Cardiac septum (tissue), 1 donor: ENCODE measurements at places on chromosomes 13 and 19.

- DNase-seq: no peak
These were observed 184.1 kb downstream of the HS6ST3 start for GRCh38 chr13:96274046-96274445.

DNA sequence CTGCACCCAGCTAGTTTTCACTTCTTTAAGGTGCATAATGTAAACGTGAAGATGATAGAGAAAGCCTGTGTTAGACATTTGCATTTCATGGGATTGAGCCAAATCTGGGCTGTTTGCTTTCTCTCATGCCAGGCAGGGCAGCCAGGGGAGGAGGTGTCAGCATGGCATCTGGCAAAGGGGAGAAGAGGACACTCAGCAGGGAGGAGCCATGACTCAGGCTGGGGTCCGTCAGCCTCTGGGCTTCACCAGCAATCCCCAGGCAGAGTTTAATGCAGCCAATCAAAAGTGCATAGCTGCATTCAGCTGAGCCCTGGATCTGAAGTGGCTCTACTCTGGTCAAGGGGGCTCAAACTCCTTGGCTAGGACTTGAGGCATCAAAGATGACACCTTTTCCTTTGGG, 23.5 kb downstream of the EBPL start:
- no peak for DNase-seq

GRCh38 chr13:33730147-33730546, 87.8 kb upstream of the RFC3 start:
- no peak for DNase-seq

DNA sequence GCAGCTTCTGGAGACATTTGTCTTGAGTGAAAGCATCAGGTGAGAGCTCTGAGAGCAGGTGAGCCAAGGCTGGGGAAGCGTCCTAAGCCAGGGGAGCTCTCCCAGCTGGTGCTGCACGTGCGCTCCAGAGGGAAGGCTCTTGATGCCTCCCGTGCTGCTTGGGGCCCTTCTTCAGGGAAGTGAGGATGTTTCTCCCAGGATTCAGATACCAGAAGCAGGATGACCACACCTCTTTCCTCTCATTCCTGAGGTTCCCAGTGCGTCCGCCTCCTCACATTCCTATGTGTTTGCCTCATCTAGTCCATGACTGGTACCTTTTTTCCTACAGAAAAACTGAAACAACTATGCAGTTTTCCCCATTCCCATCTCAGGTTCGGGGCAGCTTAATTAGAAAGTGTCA, 231.0 kb upstream of the IRS2 start:
- DNase-seq: no peak

GRCh38 chr19:29587518-29587986, 18.5 kb upstream of the POP4 start:
- DNase-seq: no peak

DNA sequence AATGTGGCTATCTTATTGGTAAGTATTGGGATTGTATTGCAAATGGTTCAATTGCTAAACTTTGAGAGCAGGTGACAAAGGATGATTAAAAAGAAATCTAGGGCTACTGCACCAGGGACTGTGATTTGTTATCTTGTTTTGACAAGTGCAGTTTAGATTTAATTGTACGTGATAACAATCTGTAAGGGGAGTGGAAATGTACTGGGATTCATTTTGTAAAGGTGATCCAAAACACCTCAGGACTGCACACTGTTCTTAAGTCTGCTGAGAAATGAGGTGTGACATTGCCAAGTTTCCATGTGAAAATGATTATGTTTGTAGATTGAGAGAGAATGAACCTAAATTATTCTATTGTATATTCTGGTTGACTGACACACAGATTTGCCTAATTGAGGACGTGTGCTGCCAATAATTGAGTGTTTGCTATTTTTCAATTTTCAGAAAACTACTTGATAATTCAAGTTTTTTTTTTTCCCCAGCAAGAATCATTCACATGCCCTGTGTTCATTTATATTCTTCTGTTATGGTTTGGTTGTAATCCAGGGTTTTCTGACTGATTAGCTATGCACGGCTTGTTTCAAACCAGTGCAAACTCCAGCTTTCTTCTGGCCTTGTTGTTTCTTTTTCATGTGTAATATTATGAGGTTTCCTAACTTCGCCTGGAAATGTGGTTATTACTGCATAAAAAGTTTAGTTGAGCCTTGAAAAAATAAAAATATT, 308.0 kb downstream of the OLFM4 start:
- no peak for DNase-seq

DNA sequence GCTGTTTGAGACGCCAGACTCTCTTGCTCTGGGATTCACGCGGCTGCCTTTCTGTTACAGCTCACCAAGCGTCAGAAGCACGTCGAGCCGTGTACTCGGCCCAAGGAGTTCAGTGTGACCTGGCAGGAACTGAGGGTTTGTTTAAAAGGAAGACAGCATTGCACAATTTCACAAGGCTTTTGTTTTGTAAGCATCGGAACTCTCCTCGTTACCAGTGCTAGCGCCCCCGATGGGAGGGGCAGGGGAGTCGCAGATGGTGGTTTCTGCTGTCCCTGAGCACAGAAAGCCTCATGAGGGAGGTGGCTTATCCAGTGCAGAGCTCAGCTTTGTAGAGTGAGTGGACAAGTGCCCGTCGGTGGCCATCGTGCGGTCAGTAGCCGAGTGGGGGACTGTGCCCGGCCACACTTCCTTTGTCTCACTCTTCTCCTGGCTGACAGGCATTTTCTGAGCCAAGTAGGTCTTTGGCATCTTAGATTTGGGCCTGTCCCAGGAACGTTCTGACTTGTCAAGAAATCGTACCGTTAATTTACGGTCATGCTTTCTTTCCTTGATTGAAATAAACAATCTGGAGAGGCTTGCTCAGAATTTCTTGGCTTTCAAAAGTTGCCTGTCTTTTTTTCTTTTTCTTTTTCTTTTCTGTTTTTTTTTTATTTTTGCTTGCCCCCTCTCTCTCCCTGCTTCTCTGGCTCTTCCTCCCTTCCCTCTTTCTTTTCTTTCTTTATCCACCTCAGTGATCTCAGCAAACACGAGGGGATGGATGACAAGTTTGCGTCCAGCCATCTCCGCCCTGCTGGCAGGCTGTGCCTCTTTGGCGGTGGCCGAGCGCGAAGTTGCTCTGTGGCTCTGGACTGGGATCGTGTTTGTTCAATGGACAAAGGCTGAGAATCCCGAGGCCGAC, 7.7 kb downstream of the KDM4B start:
- peak; percentile 90 for DNase-seq

DNA sequence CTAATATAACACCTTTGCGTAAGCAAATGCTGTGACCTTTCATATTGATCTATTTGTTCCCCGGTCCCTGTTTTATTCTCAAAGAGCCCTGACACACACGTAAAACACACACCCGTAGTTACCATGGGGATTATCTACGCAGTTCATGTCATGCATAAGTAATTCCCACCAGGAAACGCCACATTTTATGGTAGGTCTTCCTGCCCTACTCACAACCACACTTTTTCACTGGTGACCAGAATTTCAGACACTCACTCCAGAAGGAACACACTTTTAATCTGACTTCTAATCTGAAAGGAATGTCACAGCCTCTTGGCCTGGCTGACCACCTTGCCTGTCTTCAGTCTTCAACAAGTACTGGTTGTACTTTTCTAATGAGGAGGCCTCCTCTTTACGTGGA, 46.8 kb downstream of the SLC7A1 start:
- no peak for DNase-seq

GRCh38 chr19:12720851-12721655, 2.7 kb downstream of the TNPO2 start:
- no peak for DNase-seq

DNA sequence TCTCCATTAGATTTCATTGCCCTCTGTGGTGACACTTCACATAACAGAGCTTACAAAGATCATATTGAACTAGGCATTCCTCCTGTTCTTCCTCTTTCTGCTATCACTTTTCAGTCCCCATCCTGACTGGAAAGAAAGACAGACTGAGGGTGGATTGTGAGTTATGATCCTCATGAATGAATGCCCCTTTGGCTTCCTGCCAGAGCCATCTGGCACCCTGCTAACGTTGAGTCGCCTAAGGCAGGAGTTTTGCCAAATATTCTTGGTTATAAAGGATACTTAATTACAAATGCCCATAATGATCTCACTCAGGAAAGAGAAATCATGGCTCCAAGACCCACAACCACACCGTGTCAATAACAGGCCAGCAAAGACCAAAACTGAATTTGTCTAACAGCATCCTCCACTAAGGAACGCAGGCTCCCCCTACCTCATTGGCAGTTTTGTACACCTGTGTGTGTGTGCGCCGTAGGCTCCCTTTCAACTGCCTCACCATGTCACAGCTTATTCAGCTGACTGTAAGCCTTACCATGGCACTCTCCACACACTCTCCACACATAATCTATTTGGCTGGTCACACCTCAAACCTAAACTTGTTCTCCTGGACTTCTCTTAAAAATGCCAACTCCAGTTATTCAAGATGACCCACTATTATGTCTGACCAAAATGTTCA, 15.5 kb downstream of the ZNF211 start:
- no peak for DNase-seq

DNA sequence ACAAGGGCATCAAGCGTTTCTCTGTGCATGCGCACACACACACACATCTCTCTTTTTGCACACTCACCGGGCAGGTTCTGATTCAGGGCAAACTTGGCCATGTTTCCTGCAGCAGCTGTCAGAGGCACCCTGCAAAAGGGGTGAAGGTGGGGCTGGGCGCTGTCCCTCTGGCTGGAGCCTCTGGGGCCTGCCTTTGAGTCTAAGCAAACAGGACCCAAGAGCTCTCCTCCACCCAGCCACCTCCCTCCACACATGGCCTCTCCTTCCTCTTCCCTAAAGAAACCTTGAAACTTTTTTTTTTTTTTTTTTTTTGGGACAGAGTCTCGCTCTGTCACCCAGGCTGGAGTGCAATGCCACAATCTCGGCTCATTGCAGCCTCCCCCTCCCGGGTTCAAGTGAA, 5.3 kb downstream of the KANK3 start:
- DNase-seq: no peak

DNA sequence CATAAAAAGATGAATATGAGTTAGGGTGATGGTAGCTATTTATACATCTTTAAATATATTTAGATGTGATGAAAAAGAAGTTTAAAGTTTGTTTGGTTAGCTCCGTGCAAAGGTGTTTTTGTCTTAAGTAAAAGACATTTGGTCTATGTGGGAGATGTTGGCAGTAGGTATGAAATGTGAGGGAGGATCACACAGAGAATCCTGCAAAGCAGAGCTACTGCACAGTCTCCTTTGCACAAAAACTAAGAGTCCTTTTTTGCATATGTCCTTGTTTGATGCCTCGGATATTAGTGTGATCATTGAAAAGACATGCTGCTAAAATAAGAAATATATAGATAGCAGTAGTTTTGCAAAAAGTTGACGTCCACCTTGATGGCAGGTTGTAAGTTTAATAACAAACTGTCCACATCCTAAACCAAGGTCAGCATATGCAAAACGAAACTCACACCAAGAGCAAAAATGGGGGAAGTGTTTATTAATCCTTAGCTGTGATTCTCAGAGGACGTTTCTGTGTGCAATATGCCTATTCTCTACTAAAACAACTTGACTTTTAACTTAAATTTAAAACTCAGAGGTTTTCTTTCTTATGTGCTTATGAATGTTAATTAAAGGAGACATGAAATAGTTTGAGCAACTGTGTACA, 870.1 kb downstream of the PCDH9 start:
- DNase-seq: no peak

DNA sequence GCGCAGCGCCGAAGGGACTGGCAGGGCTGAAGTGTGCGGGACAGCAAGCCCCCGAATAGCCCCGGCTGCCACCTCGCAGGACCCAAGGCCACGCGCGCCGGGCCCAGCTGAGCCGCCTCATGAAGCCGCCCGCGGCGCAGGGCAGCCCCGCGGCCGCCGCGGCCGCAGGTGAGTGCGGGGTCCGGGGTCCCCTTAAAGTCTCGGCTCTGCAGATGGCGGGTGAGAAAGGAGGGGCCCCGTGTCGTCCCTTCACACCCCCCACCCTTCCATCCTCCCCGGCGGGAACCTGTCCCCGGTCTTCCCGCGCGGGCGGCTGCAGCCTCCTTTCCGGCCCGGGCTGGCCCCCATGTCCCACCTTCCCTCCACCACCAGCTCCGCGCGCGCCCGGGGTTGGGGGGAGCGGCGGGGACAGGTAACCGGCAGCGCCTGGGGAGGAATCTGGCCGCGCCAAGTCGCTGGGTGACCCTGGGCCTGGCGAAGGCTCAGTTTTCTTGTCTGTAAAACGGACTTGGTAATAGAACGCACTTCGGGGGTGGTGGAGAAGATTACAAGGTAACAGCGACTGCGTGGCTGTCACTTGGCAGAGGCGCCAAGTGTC, 338 bp downstream of the RGCC start:
- DNase-seq: no peak

- DNase-seq: no peak
These were observed 183.7 kb downstream of the TEX29 start for GRCh38 chr13:111503905-111504695.

DNA sequence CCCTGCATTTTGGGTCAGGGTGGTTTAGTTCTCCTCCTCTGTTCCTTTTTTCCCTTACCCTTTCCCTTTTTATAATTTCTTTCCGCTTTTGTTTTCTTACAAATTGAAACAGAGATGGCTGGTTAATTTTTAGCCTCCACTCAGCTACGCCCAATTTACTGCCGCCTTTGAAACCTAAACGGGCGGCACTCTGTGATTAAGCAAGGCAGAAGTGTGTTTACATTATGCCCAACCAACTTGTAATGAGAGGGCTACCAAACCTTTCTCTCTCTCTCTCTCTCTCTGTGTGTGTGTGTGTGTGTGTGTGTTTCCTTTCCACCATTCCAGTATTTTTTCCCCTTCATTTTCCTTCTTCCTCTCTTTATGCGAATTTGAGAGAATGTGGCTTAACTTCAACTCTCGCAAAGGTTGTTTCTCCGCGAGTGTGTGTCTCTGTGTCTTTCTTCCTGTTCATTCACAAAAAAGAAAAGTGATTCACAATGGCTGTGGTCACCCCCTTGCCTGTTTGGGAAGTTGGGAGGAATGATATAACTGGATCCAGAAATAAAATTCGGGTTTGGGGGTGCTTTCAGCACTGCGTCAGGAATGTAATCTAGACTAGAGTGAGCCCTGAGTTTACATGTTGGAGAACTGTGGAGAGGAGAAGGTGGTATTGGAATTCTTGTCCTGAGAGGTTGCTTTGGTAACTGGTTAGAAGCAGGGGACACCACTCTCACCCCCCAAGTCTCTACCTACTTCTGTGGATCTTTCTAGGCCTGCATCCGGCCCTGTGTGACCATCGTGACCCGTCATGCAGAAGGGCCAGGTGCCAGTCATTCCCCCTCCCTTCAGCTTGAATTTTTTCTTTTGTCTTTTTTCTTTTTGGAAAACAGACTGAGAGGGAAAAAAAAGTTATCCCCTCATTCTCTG, 31.4 kb downstream of the NFIX start:
- no peak for DNase-seq

DNA sequence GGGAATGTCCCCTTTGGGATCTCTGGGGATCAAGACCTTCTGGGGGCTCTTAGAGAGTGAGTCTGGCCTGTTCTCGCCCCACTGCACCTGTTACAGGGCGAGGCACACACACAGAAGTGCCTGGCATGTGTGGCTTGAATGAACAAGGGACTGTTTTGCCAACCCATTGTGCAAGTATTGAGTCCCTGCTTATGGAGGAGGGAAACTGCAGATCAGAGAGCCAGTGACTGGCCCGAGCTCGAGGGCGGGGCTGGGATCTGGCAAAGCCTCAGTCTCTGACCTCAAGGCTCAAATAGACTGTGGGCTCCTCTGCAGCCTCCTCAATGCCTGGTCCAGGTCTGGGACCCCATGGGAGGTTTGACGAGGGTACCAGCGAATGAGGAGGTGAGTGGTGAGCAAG, 5.5 kb downstream of the RAVER1 start:
- no peak for DNase-seq

GRCh38 chr19:8196271-8196927, 12.8 kb upstream of the CERS4 start:
- no peak for DNase-seq

- DNase-seq: no peak
These were observed 330.1 kb downstream of the UQCRFS1 start for GRCh38 chr19:28882818-28883217.
